ENCODE measurements at places on chromosomes 2 and 18. TPM values are rescaled to one million over a fixed set of nuclear protein-coding genes. Genes with fewer than 3 reads are reported as not detected.
A peak's percentile ranks its signal among the peaks of the same experiment; 100 is the strongest.

- no peak overlapping the region for H3K27ac ChIP-seq
- H3K4me1 ChIP-seq = no peaks in the 10 kb centered on the region
- no peak overlapping the region for H3K4me3 ChIP-seq
- DNase-seq = no peak
- peaks cover 10% of the 10 kb centered on the region for H3K36me3 ChIP-seq
- H3K27me3 ChIP-seq = no peaks in the 10 kb centered on the region
These were observed 50.8 kb upstream of the TMEM87B start for GRCh38 chr2:112004253-112004645.

- no peaks in the 10 kb centered on the region for H3K36me3 ChIP-seq
- no peak overlapping the region for H3K4me3 ChIP-seq
- no peak for DNase-seq
- H3K27me3 ChIP-seq = no peaks in the 10 kb centered on the region
These were observed 52.1 kb downstream of the SLC38A11 start for GRCh38 chr2:164903204-164903603.

DNA sequence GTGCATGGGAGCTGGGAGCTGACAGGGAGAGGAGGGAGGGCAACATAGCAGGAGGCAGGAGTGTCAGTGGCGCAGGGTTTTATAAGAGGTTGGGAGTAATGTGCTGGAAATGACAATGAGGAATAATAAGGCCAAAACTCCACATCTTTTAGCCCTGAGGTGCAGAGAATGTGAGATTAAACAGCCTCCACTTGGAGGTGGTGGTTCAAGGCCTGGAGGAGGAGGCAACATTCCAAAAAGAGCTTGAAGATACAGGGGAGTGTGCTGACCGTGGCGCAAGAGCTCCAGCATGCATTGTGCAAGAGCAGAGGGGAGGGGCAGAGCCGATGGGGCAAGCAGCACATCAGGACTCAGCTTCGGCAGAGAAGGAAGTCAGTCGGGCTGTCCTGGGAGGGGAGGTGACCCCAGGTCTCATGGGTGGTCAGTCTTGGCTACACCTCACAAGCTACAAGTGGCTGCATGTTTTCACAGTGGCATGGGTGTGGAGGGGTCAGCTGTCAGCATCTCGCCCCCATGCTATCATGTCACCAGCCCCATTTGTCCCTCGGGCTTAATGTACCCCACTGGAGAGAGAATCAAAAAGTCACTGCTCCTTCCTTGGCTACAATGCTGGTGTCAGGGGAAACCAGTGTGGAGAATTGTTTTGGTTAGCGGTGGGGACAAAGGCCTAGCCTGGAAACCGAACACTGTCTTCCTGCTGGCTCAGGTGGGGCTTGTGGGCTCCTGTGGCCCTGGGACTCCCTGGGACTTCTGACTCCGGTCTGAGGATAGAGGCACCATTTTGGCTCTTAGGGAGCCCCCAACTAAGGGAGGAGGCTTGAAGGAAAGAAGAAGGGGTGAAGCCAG, 208.0 kb downstream of the ZFP36L2 start:
- no peak overlapping the region for H3K4me3 ChIP-seq
- no peaks in the 10 kb centered on the region for H3K4me1 ChIP-seq
- H3K36me3 ChIP-seq = no peaks in the 10 kb centered on the region
- DNase-seq = peak; percentile 58

- no peaks in the 10 kb centered on the region for H3K27me3 ChIP-seq
- no peak overlapping the region for H3K4me3 ChIP-seq
- no peaks in the 10 kb centered on the region for H3K36me3 ChIP-seq
- H3K27ac ChIP-seq = no peak overlapping the region
- no peaks in the 10 kb centered on the region for H3K4me1 ChIP-seq
These were observed 36.0 kb downstream of the AGFG1 start for GRCh38 chr2:227507963-227508362.

The DSC3 gene
- total RNA-seq = not detected

The AOX1 gene
- total RNA-seq = 38.6 TPM

The ABCG5 gene
- total RNA-seq = not detected

- H3K27ac ChIP-seq = peak overlapping the region; percentile 95
- H3K4me1 ChIP-seq = no peaks in the 10 kb centered on the region
- no peaks in the 10 kb centered on the region for H3K27me3 ChIP-seq
- H3K36me3 ChIP-seq = no peaks in the 10 kb centered on the region
- DNase-seq = peak; percentile 75
- H3K4me3 ChIP-seq = peak overlapping the region; percentile 72
These were observed 605 bp downstream of the REV1 start for GRCh38 chr2:99489063-99489760.

GRCh38 chr2:187349326-187349944, 98.6 kb downstream of the CALCRL start:
- DNase-seq = no peak
- H3K4me1 ChIP-seq = no peaks in the 10 kb centered on the region
- no peaks in the 10 kb centered on the region for H3K36me3 ChIP-seq
- H3K27me3 ChIP-seq = no peaks in the 10 kb centered on the region

GRCh38 chr2:226408141-226408540, 391.5 kb downstream of the IRS1 start:
- no peaks in the 10 kb centered on the region for H3K27me3 ChIP-seq
- H3K4me1 ChIP-seq = no peaks in the 10 kb centered on the region
- H3K36me3 ChIP-seq = no peaks in the 10 kb centered on the region
- DNase-seq = no peak

DNA sequence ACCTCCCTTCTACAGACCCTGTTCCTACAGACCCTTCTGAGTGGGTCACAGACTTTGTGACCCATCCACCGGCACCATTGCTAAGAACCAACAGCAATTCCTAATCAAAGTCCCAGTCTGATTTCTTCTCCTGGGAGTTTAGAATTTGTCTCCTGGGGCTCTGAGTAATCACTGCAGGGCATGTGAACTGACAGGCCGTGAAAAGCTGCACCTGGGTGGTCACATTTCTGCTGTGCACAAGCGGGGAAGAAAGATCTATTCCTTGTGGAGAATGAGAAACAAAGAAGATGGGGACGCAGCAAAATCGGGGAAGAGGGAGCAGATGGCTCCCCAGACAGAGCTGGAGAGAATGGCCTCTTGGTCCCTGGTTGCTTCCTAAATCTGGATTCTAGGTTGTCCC, 151.0 kb downstream of the ARL4C start:
- peak; percentile 58 for DNase-seq
- no peaks in the 10 kb centered on the region for H3K27me3 ChIP-seq
- no peak overlapping the region for H3K4me3 ChIP-seq

DNA sequence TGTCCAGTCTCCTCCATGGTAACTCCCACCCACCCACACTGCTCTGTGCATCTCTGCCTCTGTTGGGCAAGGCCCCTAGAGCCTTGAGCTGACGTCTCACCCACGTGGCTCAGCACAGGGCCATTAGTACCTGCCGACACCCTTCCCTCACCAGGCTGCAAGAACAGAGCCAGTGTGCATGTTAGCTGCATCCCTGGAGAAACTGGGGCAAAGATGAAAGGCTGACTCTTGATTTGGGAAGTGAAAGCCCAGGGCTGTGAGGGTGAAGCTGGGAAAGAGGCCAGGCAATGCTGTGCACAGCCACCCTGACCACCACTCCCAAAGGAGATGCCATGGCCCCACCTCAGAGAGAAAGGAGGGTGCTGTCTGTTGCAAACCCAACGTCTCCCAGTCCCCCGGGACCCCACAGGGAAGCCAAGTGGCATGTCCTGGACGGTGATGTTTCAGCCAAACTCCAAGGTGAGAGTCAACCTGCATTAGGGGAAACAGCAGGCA, 20.0 kb upstream of the HPCAL1 start:
- H3K4me3 ChIP-seq = no peak overlapping the region
- no peak overlapping the region for H3K27ac ChIP-seq
- DNase-seq = no peak

- H3K27ac ChIP-seq = no peak overlapping the region
- no peaks in the 10 kb centered on the region for H3K27me3 ChIP-seq
- DNase-seq = no peak
These were observed 127.7 kb downstream of the CAPN13 start for GRCh38 chr2:30679426-30680088.

The BCL11A gene
- total RNA-seq = 8.7 TPM
